ENCODE measurements at places on chromosomes 3 and 15. TPM values are rescaled to one million over a fixed set of nuclear protein-coding genes. Genes with fewer than 3 reads are reported as not detected.

DNA sequence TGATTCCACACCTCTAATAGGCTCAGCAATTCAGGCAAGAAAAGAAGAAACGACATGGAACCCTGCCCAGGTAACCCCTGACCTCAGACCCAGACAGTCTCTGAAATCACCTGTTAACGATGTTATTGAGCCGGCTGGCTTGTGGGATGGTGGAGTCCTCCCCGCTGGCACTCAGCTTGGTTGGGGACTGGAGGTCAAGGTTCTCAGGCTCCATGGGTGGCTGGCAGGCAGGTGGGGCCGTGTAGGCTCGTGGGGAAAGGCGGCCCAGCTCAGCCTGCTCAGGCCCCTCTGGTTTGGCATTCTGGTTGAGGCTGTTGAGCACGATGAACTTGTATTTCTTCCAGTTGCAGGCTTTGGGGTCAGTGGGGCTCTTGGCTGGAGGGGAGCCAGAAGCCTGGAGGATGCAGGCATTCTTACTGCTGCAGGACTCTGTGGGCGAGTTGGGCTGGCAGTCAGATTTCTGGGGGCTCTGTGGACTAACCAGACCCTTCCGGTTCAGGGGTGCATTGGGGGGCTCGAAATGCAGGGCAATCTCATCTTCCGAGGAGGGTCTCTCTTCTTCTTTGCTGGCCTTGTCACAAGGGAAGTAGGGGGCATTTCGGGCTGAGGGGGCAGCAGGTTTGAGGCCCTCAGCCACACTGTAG, 16.2 kb downstream of the BCL6 start:
- DNase-seq, result no peak
- no peaks in the 10 kb centered on the region for H3K27me3 ChIP-seq
- H3K36me3 ChIP-seq, result peaks cover 99% of the 10 kb centered on the region
- H3K27ac ChIP-seq, result no peak overlapping the region
- H3K4me3 ChIP-seq, result no peak overlapping the region
- H3K4me1 ChIP-seq, result no peaks in the 10 kb centered on the region

- no peaks in the 10 kb centered on the region for H3K36me3 ChIP-seq
- no peaks in the 10 kb centered on the region for H3K27me3 ChIP-seq
- no peak overlapping the region for H3K27ac ChIP-seq
- H3K4me1 ChIP-seq, result no peaks in the 10 kb centered on the region
Measured at GRCh38 chr3:59245859-59246501, 196.2 kb upstream of the CFAP20DC start.

- no peaks in the 10 kb centered on the region for H3K27me3 ChIP-seq
- peak overlapping the region; percentile 85 for H3K27ac ChIP-seq
- DNase-seq, result peak; percentile 60
- no peak overlapping the region for H3K4me3 ChIP-seq
- H3K4me1 ChIP-seq, result peaks cover 29% of the 10 kb centered on the region
Measured at GRCh38 chr3:127689266-127689860, 16.6 kb downstream of the ABTB1 start.

- no peak overlapping the region for H3K4me3 ChIP-seq
- H3K36me3 ChIP-seq, result no peaks in the 10 kb centered on the region
- H3K27me3 ChIP-seq, result no peaks in the 10 kb centered on the region
- H3K4me1 ChIP-seq, result no peaks in the 10 kb centered on the region
- DNase-seq, result no peak
- no peak overlapping the region for H3K27ac ChIP-seq
Measured at GRCh38 chr3:81816473-81817250, 55.2 kb upstream of the GBE1 start.

DNA sequence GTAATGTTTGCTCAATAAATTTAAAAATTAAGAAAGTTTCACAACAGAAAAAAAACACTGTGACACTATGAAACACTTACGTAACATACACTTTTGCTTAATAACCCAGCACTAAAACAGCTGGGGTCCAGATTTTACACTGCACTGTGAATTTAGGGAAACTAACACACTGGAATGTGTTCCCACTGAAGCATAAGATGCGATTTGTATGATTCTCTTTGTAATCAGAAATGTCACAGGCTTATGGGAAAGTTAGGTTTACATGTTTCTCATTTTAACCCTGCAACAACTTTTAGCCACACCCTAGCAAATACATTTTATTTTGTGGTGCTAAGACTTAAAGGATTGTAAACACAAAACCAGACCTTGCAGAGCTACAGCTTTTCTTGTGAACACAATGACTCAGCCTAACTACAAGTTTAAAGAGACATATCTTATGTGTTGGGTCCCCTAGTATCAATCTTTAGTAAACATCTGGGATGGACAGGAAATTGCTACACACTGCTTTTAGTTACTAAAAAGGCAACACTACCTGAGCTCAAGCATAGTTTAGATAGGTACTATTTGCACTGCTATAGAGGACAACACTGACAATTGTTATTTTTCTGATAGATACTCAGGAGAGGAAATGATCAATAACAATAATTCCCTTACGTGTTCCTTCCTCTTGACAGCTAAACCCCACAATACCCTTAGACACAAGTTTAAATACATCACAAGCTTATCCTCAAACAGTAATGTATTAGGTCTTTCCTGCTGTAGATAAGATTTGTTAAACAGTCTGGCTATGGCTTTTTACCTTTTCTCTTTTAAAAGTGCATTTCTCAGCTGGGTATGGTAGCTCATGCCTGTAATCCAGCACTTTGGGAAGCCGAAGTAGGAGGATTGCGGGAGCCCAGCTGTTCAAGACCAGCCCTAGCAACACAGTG, 3.8 kb downstream of the PLD1 start:
- H3K27ac ChIP-seq, result no peak overlapping the region
- no peaks in the 10 kb centered on the region for H3K36me3 ChIP-seq
- no peaks in the 10 kb centered on the region for H3K27me3 ChIP-seq
- H3K4me1 ChIP-seq, result peaks cover 11% of the 10 kb centered on the region
- no peak overlapping the region for H3K4me3 ChIP-seq
- no peak for DNase-seq

DNA sequence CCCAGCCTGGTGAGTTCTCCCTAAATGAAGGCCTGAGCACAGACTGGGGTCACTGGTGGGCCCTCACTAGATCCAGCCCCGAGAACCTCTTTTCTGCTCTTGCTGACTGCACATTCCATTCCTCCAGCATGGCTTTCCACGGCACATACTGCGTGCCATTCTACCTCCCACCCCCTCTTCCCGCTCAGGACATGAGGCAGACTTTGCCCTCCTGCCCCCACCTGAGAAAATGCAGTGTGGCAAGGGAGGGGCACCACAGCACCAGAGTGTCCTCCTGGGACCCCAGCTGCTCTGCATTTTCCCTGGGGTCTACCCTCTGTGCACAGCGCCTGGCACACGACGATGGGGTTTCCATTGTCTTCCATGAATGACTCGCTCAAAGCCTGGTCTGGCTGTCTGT, 6.1 kb upstream of the SLCO2A1 start:
- H3K27ac ChIP-seq, result no peak overlapping the region
- no peaks in the 10 kb centered on the region for H3K27me3 ChIP-seq
- H3K4me1 ChIP-seq, result no peaks in the 10 kb centered on the region
- no peak overlapping the region for H3K4me3 ChIP-seq
- no peak for DNase-seq
- H3K36me3 ChIP-seq, result no peaks in the 10 kb centered on the region

TMC3 gene
- not detected for total RNA-seq
